ENCODE measurements at places on chromosomes 6 and 20.

GRCh38 chr6:148140772-148141557 is 201.7 kb upstream of the SASH1 start:
- DNase-seq = no peak

GRCh38 chr6:107600936-107601335 is 111.0 kb downstream of the SOBP start:
- peak; percentile 48 for DNase-seq

DNA sequence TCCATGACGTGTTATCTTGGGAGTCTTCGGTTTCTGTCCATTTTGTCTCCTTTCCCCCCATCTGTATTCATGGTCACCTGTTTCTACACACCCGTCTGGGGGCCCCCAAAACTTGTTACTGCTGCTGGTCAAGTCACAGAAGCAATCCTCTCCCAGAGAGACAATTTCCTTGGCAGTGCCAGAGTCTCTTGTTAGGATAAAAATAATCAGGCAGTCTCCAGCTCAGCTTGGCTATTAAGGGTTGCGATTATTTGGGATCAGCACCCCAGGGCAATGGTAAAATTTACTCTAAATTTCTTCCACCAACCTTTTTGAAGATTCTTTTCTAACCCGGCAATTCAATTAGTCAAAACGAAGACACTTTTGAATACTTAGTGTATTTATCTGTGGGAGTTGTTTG is 229.1 kb upstream of the JARID2 start:
- DNase-seq = no peak

GRCh38 chr6:139448051-139448649 is 73.7 kb upstream of the CITED2 start:
- no peak for DNase-seq

DNA sequence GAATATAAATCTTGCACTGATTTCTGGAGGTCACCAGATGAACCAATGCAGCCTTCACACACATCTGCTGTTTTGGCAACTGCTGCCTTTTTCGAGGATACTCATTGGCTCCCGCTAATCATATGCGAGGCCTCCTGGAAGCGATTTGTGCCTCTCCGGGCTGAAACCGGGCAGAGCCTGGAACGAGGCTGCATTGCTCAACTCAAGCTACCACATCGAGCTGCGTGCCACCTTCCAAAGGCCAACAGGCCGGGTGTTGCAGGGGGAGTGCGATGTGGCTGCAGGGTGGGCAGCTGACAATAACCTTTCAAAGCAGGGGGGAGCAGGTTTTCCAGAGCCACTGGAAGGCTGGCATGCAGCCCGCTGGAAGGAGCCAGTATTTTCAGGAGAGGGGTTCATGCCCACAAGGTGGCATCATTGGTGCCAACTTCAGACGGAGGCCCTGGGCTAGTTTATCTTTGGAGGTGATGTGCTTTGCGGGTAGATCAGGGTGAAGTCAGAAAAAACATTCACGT is 122.6 kb upstream of the IFNGR1 start:
- no peak for DNase-seq

- no peak for DNase-seq
These were observed 603.4 kb upstream of the JAG1 start for GRCh38 chr20:11277170-11277569.

GRCh38 chr20:45087097-45087790 is 13.7 kb downstream of the KCNS1 start:
- DNase-seq = no peak

DNA sequence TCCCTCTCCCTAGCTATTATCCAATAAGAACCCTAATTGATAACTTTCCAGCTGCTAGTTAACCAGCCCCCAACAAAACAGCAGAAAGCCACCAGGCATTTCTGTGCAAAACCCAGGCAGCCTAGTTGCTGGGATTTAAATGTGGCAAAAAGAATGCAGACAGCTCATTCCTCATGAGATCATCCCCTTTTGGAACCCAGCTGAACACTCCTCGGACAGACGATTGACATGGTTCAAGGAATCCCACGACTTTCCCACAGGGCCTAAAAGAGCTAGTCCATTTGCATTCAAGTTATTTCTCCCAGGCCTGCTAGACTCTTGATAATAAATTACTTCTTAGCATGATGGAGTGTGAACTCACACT is 24.0 kb downstream of the JAG1 start:
- DNase-seq = no peak

- DNase-seq = no peak
These were observed 40.0 kb upstream of the MRPS10 start for GRCh38 chr6:42257614-42258013.

- DNase-seq = no peak
These were observed 119.2 kb downstream of the MRPL14 start for GRCh38 chr6:44007818-44008621.

- DNase-seq = no peak
These were observed 733 bp downstream of the ZBTB22 start for GRCh38 chr6:33316603-33317418.

- DNase-seq = no peak
These were observed 279.9 kb upstream of the CDYL start for GRCh38 chr6:4496284-4496683.

- DNase-seq = no peak
These were observed 225.4 kb upstream of the ZFP64 start for GRCh38 chr20:52416953-52417352.

DNA sequence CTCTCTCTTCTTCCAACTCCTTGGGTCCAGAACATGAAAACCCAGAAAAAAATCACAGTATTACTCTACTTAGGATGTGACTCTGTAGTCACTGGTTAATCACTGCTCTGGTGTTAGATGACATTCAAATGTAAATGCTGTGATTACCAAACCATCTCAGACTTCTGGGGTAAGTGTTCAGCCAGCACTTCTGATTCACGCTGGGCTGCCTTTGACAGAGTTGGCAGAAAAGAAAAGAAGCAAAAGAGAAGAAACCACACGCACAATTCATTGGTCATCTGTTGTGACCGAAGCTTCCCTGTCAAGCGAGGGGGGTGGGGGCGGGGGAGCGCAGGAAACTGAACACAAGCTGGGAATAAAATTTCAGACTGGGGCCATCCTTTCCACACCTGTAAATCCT is 82.7 kb downstream of the PSMG4 start:
- no peak for DNase-seq

DNA sequence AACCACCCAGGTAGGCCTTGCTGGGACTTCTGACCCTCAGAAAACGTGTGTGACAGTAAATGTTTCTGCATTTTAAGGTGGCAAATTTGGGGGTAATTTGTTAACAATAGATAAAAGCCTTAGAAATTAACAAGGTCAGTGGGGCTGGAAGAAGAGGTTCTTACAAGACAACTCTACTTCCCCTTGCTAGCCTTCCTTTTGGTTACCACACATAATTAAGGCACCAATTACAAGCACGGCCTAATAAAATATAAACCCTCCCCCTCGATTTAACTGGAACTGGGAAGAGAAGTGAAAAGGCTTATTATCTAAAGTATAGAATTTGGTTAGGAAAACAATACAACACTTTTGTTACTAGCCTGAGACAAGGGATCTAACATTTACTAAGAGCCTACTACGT is 38.8 kb downstream of the ELOVL5 start:
- DNase-seq = no peak

- DNase-seq = peak; percentile 52
These were observed 2.4 kb upstream of the MCM3 start for GRCh38 chr6:52286798-52287432.

DNA sequence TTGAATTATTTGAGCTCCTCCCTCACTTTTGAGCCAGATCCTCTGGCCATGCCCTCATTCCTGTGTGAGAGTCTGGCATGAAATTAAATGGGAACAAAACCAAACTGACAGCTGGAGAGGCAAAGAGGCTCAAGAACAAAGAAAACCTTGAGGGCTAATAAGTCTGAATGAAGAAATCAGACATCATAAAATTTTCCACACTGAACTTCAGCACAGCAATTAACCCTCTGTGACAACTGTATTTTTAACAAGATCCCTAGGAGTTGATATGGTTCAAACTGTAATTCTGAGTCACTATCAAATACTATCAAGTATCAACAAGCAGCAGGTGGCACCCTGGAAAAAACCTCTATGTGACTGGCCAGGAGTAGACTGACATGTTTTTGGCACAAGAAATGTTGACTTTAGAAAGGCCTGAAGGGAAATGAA is 109.4 kb upstream of the EMILIN3 start:
- DNase-seq = no peak

DNA sequence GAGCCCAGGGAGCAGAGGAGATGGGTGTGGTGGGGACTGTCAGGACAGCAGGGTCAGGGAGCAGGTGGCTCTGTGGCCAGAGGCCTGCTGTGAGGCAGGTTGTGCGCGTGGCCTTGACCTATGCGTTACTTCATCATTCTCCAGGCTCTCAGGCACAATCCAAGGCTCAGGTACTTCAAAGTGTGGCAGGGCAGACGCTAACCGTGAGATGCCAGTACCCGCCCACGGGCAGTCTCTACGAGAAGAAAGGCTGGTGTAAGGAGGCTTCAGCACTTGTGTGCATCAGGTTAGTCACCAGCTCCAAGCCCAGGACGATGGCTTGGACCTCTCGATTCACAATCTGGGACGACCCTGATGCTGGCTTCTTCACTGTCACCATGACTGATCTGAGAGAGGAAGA is 535 bp downstream of the NCR2 start:
- DNase-seq = no peak

GRCh38 chr20:48823960-48824498 is 3.8 kb downstream of the PREX1 start:
- DNase-seq = no peak

- DNase-seq = no peak
These were observed 17.1 kb downstream of the NPEPL1 start for GRCh38 chr20:58709703-58710039.

DNA sequence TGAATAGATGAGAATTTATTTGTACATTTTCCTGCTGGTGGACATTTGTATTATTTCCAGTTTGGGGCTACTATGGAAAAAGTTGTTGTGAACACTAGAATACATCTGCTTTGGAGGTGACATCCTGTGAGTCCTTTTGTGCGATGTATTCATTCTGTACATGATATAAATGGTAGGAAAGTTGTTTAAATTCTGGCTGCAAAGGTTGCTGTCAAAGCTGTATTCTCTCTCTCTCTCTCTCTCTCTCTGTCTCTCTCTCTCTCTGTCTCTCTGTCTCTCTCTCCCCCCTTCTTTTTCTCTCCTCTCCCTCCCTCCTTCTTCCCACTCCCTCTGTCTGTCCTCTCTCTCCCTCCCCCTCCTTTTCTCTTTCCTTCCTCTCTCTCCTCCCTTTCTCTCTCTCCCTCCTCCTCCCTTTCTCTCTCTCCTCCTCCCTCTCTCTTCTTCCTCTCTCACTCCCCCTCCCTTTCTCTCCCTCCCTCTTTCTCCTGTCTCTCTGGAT is 25.3 kb downstream of the SLC13A3 start:
- no peak for DNase-seq

GRCh38 chr6:15338476-15338875 is 92.6 kb downstream of the JARID2 start:
- no peak for DNase-seq

DNA sequence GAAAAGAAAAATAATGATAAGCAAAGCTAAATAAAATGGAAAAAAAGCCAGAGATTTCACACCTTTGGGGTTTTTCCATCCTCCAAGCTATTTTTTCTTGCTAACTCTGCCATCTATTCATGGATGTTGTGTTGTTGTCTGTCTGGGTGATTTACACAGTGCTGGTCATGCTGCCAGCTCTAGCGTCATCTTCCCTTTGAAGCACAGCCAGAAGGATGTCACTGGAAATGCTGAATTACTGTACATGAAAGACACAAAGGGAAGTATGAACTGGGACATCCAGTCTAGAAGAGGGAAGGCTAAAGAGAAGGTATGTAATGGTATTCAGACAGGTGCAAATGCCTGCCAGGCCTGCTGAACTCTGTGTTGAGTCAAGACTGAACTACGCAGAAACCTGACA is 241.9 kb upstream of the STXBP5 start:
- DNase-seq = no peak

GRCh38 chr6:148192310-148192709 is 150.3 kb upstream of the SASH1 start:
- no peak for DNase-seq

- DNase-seq = no peak
These were observed 74.3 kb downstream of the RIPOR3 start for GRCh38 chr20:50617022-50617421.

DNA sequence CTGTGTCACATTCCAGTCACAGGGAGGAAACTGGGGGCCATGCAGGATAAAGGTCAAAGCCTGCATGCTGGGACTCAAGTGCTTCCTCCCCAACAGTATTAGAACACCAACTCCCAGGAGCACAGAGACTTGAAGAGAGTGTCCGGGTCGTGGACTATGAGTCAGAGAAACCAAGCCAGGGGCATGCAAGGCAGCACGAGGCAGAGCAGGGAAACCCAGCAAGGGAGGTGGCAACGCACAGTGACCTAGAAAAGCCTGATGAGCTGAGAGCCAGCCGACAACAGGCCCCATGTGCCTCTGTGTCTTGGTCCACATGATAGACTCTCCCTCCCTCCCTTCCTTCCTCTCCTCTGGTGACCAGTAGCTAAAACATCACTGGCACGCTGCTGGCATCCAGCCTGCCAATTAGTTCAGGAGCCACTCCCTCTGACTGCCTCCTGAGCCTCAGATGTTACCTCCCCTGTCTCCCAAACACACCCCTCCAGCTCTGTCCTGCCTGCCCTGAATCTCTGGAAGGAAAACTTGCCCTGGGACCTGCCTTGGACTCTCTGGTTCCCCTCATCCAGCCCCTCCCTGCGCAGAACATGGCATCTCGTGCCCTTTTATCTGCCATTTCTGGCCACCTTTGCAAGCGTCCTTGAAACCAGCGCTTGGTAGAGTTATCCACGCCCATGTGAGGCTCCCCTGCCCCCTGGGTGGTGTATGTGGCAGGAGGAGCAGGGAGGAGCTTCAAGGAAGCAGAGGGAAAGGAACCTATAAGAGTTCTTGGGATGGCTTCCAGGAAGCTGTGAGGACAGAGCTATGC is 16.2 kb upstream of the RNF39 start:
- DNase-seq = no peak

DNA sequence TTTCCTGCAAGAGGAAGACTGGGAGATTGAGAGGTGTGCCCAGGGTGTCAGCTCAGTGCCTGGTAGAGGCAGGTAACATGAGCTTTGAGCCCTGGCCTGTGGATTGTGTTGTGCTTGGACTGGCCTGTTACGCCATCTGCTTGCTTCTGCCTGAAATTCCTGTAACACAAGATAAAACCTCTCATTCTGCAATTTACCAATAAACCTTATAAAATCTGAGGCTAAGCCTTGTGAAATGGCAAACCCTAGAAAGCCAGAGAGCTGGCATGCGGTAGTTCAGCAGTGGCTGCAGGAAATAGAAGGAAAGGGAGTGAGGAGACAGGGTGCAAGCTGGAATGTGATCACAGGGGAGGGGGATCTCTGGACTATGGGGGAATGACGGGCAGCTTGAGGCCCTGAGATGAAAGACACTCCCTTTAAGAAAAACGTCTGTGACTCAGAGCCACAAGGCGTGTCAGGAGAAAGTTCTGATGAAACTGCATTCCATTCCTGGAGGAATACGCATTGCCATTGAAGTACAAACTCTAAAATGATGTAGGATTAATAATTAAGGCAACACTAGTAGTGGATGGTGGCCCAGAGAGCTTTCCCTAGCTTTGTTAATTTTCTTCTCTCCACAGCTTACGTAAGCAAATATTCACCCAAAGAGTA is 26.3 kb upstream of the TFAP2A start:
- DNase-seq = no peak

Data from HuH-7 (cell line).